ENCODE measurements at places on chromosomes 12 and 14.
A peak's percentile ranks its signal among the peaks of the same experiment; 100 is the strongest.

- peaks cover 38% of the 10 kb centered on the region for H3K27me3 ChIP-seq
- DNase-seq = peak; percentile 64
- H3K36me3 ChIP-seq = no peaks in the 10 kb centered on the region
- H3K27ac ChIP-seq = no peak overlapping the region
- no peaks in the 10 kb centered on the region for H3K4me1 ChIP-seq
- no peak overlapping the region for H3K4me3 ChIP-seq
Measured at GRCh38 chr14:74459289-74459946, 33.4 kb upstream of the SYNDIG1L start.

GRCh38 chr12:46920499-46920898, 94.7 kb upstream of the SLC38A4 start:
- no peak overlapping the region for H3K4me3 ChIP-seq
- no peaks in the 10 kb centered on the region for H3K27me3 ChIP-seq
- H3K36me3 ChIP-seq = no peaks in the 10 kb centered on the region
- H3K4me1 ChIP-seq = no peaks in the 10 kb centered on the region
- DNase-seq = no peak

DNA sequence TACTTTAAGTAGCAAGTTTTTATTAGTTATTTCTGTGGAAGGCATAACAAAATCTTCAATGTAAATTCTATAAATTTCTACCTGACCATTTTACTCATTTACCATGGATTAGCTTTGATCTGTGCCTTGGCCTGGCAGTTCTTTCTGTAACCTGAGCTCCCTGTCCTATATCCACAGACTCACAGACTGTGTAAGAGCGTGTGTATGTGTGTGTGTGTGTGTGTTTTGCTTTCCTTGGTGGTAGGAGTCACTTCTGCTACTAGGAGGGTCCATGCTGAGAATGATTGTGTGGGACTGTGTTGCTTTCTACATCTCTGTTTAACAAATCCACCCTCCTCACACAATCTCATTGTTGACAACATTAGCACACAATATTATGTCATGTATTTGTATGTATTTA, 221.2 kb upstream of the PELI2 start:
- no peak for DNase-seq
- no peaks in the 10 kb centered on the region for H3K27me3 ChIP-seq
- no peaks in the 10 kb centered on the region for H3K4me1 ChIP-seq
- H3K36me3 ChIP-seq = no peaks in the 10 kb centered on the region
- H3K27ac ChIP-seq = no peak overlapping the region
- no peak overlapping the region for H3K4me3 ChIP-seq

DNA sequence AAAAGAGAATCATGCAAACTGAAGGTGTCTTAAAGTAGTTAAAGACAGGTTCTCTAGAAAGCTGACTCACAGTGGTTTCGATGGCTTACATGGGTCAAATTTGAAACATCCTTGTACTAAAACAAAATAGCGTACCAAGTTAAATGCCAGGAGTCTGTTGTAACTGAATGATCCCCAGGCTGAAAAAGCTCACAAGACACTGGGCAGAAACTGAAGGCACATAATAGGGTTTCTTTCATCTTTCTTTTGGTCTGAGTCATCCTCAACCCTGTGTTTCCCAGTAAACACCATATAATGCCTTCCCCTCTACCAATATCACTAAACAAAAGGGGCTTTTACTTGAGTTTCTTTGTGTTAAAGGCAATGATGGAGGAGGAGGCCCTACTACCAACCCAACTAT, 12.8 kb downstream of the ZFYVE1 start:
- no peak overlapping the region for H3K27ac ChIP-seq
- no peak for DNase-seq
- H3K4me3 ChIP-seq = no peak overlapping the region
- H3K27me3 ChIP-seq = no peaks in the 10 kb centered on the region

GRCh38 chr12:12432364-12432763, 75.5 kb downstream of the BORCS5 start:
- peaks cover 14% of the 10 kb centered on the region for H3K4me1 ChIP-seq
- no peaks in the 10 kb centered on the region for H3K36me3 ChIP-seq
- H3K27ac ChIP-seq = no peak overlapping the region
- no peaks in the 10 kb centered on the region for H3K27me3 ChIP-seq

GRCh38 chr12:47848853-47849252, 29.1 kb upstream of the HDAC7 start:
- H3K27me3 ChIP-seq = no peaks in the 10 kb centered on the region
- no peaks in the 10 kb centered on the region for H3K36me3 ChIP-seq
- H3K4me3 ChIP-seq = no peak overlapping the region
- no peak overlapping the region for H3K27ac ChIP-seq

DNA sequence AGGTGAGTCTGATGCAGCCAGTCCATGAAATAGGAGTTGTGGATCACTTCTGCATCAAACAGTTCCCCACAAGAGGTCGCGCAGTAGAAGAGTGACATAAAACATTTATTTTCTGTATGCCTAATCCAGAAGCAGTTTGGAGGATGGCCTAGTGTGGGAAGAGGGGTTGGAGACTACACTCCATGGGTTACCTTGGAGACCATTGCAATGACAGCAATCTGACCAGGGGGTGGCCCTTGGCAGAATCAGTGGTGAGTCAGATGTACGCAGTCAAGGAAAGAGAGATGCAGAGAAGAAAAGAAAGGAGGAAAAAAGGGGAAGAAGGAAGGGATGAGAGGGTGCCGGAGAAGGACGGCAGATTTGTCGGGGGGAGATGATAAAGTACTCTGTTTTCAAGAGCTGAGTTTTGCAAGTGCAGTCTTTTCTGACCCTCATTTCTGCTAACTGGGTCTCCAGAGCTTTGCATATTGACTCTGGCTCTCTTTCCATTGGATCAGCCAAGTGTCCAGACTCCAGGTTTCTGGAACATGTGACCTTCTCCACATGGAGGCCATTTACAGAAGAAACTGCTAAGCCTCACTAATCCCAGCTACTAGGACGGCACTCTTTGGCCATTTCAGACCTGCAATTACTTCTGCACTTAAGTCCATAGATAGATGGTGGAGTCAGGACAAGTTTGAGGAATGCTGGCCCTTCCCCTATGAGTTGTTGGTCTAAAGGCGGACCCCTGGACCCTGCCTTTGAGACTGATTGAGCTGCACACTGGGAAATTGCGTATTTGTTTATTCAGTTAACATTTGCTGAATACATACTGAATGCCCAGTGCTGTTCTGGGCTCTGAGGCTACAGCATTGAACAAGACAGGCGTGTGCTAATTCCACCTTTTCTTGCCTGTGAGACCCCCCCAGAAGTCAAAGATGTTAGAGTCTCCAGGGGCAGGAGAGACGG, 424.2 kb downstream of the BCL11B start:
- no peak for DNase-seq
- H3K36me3 ChIP-seq = no peaks in the 10 kb centered on the region
- H3K27ac ChIP-seq = no peak overlapping the region

DNA sequence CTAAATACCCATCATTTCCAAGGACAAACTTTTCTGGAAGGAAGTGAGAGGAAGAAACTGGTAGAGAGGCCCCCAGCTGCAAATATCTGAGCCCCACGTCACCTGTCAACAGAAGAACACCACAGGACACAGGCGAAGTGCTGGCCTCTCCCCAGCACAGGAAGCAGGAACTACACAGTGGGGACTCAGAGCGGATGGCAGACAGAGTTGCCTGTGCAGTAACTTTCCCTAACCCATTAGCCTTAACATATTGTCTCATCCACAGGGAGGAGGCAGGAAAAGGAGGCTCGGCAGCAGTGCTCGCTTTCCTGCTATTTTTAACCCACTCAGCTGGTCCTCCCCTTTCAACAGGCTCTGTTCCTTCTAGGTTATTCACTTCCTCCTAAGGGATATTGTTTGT, 111.5 kb upstream of the TMPO start:
- H3K27me3 ChIP-seq = no peaks in the 10 kb centered on the region
- H3K4me1 ChIP-seq = peaks cover 54% of the 10 kb centered on the region
- no peak overlapping the region for H3K4me3 ChIP-seq

- no peaks in the 10 kb centered on the region for H3K36me3 ChIP-seq
- H3K4me1 ChIP-seq = peaks cover 1% of the 10 kb centered on the region
- H3K4me3 ChIP-seq = no peak overlapping the region
- H3K27me3 ChIP-seq = peaks cover 16% of the 10 kb centered on the region
Measured at GRCh38 chr12:114673169-114673833, 10.7 kb downstream of the TBX3 start.

DNA sequence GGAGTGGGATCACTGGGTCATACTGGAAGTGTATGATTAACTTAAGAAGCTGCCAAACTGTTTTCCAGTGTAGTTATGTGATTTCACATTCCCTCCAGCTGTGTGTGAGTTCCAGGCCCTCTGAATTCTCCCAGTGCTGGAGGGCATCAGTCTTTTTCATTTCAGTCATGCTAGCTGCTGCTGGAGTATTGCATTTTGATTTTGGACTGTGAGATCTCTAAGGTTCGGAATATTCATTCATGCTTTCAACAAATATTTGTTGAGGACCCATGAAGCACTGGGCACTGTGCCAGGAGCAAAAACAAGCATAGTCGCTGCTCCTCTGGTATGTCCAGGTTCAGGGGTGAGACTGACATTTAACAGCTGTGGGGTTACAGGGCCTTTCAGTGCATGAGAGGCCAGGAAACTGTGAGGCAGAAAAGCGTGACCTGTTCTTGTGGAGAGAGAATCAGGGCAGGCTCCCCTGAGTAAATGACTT, 133.2 kb downstream of the SCARB1 start:
- peaks cover 52% of the 10 kb centered on the region for H3K4me1 ChIP-seq
- peaks cover 23% of the 10 kb centered on the region for H3K36me3 ChIP-seq
- H3K27ac ChIP-seq = peak overlapping the region; percentile 34
- DNase-seq = peak; percentile 68
- H3K4me3 ChIP-seq = peak overlapping the region; percentile 32

DNA sequence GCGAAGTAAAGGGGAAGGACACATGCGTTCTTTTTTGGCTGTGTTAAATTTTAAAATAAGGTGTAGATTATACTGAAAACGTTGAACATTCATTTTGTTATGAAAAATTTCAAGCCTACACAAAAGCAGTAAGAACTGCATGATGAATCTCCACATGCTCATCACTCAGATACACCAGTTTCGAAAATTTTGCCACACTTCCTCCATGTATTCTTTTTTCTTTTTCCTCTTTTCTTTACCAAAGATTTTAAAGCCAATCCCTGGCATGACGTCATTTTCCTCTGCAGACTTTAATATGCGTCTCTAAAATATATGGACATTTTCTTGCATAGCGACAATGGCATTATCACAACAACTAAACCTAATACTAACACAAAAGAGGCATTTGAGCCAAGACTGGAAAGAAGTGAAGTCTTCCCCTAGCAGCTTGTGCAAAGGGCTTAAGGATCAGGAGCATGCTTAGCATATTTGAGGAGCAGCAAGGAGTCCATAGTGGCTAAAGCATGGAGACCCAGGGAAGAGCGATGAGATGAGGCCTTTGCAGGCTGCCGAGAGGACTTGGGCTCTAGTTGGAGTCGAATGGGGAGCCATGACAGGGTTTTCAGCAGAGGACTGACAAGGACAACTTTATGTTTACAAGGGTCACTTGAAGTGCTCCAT, 111.9 kb downstream of the ERC1 start:
- H3K27me3 ChIP-seq = no peaks in the 10 kb centered on the region
- DNase-seq = no peak
- H3K4me3 ChIP-seq = no peak overlapping the region
- peaks cover 31% of the 10 kb centered on the region for H3K4me1 ChIP-seq

DNA sequence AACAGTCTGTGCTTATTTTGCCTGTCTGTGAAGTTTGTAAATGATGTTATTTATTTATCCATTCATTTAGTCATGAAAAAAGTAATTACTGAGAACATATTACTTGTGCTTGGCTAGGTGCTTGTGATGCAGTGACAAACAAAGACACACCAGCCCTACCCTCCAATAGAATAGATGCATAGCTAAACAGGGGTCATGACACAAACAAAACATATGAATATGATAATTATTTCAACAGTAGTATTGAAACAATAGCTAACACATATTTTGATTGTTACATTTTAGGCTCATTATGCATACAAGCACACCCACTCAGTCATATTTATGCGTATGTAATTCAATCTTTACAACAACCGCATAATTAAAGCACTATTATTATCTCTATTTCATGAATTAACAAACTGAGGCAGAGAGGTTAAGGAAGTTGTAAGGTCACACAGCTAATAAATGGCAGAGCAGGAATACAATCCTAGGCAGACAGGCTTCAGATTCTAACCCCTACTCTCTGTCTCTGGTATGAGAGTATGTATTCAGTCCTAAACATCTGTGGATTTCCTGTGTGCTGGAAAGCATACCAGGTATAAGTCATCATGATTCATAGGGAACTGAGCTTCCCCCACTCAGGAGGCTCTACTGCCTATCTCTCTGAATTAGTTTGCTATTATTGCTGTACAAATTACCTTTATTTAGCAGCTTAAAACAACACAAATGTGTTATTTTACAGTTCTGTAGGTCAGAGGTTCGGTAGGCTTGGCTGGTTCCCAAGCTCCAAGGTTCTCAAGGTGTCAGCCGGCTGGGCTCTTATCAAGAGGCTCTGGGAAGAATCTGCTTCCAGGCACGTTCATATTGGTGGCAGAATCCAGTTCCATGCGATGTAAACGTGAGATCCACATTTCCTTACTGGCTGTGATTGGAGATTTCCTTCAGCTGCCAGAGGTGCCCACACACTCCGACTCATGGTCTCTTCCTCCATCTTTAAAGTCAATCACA, 509.4 kb downstream of the GALC start:
- no peak for DNase-seq
- H3K4me1 ChIP-seq = peaks cover under 1% of the 10 kb centered on the region
- H3K4me3 ChIP-seq = no peak overlapping the region
- no peaks in the 10 kb centered on the region for H3K27me3 ChIP-seq
- no peak overlapping the region for H3K27ac ChIP-seq
- H3K36me3 ChIP-seq = no peaks in the 10 kb centered on the region

DNA sequence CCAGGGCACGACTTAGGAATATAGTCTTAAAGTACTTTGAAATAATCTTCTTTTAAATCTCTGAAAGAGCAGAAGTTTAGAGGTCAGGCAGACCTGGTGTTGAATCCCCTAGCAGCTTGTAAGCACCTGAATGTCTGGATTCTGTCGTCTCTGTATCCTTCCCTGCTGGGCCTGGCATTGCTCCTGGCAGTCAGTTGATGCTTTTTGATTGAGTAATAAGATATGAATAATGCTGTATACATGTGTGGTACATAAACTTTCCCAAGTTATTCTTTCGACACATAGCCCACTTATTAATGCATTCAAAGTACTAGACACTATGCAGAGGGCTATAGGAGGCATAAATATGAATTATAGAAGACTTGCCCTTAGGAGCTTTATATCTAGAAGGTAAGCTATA, 31.4 kb downstream of the EVL start:
- DNase-seq = no peak
- H3K36me3 ChIP-seq = no peaks in the 10 kb centered on the region
- H3K27ac ChIP-seq = no peak overlapping the region

- H3K4me1 ChIP-seq = no peaks in the 10 kb centered on the region
- DNase-seq = no peak
- no peaks in the 10 kb centered on the region for H3K27me3 ChIP-seq
- no peak overlapping the region for H3K27ac ChIP-seq
- no peak overlapping the region for H3K4me3 ChIP-seq
- H3K36me3 ChIP-seq = peaks cover 10% of the 10 kb centered on the region
Measured at GRCh38 chr12:48826209-48826855, 8.0 kb downstream of the CACNB3 start.

GRCh38 chr14:71764701-71765382, 167.4 kb upstream of the RGS6 start:
- peaks cover 22% of the 10 kb centered on the region for H3K27me3 ChIP-seq
- H3K4me3 ChIP-seq = no peak overlapping the region
- no peak for DNase-seq
- H3K27ac ChIP-seq = no peak overlapping the region
